Stimulated activated CD4-positive, alpha-beta T cell treated with anti-CD3 and anti-CD28 coated beads, Interleukin-15, amount 100 ng/mL, for 24 hours (primary cell): ENCODE measurements at places on chromosomes 3 and 15.

DNA sequence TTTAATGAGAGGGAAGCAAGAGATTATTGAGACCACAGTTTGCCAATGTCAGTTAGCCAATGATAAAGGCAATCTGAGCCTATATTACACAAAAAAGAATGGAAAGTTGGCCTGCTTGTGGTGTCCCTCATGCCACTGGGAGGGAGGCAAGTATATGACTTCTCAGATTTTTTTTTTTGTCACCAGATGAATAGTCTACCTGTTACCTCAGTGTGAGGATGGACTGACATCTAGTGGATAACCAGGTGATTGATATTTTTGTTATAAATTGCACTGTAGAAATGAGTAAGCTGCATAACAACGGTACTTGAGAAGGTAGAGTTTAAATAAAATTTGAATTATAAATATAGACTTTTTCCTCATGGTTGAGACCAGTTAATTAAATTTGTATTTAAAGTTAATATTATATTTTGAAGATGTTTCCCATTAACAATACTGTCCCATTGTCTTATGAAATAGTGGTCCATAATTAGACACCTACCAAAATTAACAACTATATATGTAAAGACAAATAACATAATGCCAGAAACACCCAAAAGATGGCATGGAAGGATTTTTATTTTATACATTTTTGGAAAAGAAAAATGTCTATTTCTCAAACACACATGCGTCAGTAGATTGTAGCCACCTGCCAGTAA is 237.8 kb upstream of the GADL1 start:
- no peak for DNase-seq

DNA sequence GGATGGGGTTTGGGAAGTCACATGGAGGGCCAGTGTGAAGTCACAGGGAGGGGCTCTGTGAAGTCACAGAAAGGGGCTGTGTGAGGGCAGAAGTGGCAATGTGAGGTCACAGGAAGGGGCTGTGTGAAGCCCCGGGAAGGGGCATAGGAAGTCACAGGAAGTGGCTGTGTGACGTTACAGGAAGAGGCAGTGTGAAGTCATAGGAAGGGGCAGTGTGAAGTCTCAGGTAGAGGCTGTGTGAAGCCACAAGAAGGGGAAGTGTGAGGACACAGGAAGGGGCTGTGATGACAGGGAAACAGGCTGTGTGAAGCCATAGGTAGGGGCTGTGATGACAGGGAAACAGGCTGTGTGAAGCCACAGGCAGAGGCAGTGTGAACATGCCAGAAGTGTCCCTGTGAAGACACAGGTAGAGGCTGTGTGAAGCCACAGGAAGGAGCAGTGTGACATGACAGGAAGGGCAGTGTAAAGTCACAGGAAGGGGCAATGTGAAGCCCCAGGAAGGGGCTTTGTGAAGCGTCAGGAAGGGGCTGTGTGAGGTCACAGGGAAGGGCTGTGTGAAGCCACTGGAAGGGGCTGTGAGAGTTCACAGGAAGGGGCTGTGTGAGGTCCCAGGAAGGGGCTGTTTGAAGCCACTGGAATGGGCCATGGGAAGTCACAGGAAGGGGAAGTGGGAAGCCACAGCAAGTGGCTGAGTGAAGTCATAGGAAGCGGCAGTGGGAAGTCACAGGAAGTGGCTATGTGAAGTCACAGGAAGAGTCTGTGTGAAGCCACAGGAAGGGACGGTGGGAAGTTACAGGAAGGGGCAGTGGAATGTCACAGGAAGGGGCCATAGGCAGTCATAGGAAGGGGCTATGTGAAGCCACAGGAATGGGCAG is 37.1 kb downstream of the GASK1A start:
- no peak for DNase-seq

DNA sequence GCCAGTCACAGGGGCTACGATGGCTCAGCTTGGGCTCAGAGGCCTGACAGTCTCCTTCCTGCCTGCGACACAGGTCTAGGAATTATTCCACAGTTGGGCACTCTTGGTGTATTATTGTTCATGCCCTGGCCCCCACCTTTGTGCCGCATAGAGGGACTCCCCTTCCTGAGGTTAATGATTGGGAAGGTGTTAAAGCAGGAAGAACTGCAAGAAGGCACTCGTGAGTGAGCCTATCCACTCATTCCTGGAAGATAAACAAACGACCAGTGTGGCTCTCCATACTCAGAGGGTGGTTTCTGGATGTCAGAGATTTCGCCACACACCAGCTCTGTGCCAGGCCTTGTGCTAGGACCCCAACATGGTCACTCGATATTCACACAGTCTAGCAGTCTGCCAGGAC is 12.3 kb downstream of the LIPC start:
- DNase-seq: no peak

GRCh38 chr3:159929171-159930141 is 59.2 kb upstream of the IL12A start:
- DNase-seq: no peak

GRCh38 chr15:47796339-47796738 is 79.0 kb downstream of the SEMA6D start:
- DNase-seq: no peak
